ENCODE measurements at places on chromosomes 5 and 9. TPM values are rescaled to one million over a fixed set of nuclear protein-coding genes. Genes with fewer than 3 reads are reported as not detected.

DNA sequence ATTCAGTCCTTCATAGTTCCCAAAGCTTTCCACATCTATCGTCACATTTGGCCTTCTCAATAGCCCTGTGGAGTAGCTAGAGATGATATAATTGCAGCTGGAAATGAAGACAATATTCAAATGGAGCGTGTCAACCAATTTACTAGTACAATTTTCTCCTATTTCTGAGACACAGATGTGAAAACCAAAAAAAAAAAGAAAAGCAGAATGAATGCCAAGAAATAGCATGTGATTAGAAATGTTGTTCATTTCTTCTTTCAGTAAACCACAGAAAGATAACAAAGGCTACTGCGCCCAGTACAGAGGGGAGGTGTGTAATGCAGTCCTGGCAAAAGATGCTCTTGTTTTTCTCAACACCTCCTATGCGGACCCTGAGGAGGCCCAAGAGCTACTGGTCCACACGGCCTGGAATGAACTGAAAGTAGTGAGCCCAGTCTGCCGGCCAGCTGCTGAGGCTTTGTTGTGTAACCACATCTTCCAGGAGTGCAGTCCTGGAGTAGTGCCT, 99.0 kb downstream of the MUSK start:
- no peaks in the 10 kb centered on the region for H3K36me3 ChIP-seq
- peak; percentile 57 for DNase-seq
- H3K4me3 ChIP-seq, result peak overlapping the region; percentile 33
- H3K27me3 ChIP-seq, result no peaks in the 10 kb centered on the region

GRCh38 chr9:137052293-137052692, 1.6 kb downstream of the ENTPD2 start:
- H3K4me1 ChIP-seq, result peaks cover 4% of the 10 kb centered on the region
- peaks cover 22% of the 10 kb centered on the region for H3K27me3 ChIP-seq
- no peak overlapping the region for H3K4me3 ChIP-seq
- no peak overlapping the region for H3K27ac ChIP-seq
- no peaks in the 10 kb centered on the region for H3K36me3 ChIP-seq

DNA sequence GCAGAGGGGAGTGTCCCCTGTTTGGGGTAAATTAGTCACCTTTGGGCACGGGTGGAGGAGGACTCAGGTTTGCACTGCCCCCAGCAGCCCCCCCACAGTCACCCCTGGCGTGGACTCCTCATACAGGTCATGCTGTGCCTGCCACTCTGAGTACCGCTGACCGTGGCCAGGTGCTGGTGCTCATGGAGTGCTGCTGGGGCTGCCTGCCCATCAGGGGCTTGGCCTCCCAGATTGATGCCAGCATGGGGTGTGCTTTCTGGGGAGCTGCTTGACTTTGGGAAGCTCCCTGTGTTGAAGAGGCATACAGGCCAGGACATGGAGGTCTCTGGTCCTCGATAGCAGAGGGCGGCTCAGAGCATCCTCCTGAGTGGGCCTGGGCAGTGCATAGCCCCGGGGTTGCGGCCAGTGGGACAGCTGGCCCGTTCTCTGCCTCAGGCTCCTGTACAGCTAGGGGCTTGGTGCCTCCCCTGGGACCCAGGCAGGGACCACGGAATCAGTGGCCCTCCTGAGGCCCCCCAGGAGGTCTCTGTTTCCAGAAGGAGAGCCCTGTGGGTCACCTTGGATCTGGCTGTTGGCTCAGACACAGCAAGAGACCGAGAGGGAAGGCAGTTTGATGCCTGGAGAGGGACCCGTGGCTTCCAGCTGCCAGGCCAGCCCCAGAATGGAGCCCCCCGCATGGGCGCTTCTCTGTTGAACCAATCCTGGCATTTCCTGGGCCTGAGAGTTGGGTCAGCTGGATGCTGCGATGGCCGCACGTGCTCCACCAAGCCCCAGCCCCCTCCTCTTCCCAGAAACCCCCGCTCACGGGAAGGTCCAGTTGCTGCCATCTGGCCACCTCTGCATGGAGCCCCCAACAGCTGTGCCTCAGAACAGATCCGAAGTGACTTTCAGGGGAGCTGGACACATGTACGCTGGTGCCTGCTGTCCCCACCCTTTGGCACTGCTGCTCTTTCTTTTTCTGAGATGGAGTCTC, 6.1 kb upstream of the AJM1 start:
- no peaks in the 10 kb centered on the region for H3K27me3 ChIP-seq
- no peak overlapping the region for H3K4me3 ChIP-seq
- H3K36me3 ChIP-seq, result no peaks in the 10 kb centered on the region
- H3K4me1 ChIP-seq, result peaks cover 8% of the 10 kb centered on the region
- no peak overlapping the region for H3K27ac ChIP-seq

DNA sequence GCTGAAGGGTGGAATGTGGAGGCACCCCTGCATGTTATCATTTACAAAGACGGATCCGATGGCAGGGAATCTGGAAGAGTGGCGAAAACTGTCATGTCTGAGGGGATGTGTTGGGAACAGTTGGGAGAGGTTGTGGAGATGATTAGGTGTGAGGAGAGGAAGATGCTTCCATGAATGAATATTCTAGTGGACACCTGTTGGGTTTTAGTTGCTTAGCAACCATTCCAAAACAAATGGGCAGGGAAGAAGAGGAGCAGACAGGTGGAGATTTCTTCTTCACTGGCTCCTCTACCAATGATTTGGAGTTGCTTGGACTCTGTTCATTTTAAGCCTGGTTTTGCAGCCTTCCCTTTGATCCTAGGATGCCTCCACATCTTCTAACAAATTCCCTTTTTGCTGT, 465.3 kb upstream of the CLINT1 start:
- no peak for DNase-seq
- no peak overlapping the region for H3K4me3 ChIP-seq
- H3K4me1 ChIP-seq, result no peaks in the 10 kb centered on the region
- no peaks in the 10 kb centered on the region for H3K27me3 ChIP-seq
- no peak overlapping the region for H3K27ac ChIP-seq
- no peaks in the 10 kb centered on the region for H3K36me3 ChIP-seq

DNA sequence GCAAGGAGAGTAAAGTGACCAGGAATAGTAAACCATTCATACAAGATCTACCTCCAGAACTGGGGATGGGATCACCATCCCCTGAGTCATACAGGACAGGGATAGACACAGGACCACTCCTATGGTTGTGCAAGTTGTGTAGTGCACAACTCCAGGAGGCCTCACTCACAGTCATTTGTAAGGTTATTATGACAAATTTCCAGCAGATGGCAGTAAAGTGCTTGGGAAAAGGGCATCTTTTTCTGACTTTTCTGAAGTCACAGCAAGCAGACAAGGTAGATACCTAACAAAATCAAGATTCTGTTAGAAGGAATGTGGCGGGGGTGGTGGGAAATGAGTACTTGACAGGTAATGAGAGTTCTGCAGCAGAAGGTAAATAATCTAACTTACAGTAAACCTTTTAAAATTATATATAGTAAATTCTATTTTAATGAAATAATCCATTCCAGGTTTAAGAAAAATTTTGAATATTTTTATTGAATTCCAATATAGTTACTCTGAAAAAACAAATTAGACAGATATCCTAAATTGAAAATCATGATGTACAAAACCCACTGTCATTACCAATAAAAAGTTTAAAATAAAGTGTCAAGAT, 16.7 kb upstream of the KIF27 start:
- H3K27ac ChIP-seq, result no peak overlapping the region
- DNase-seq, result peak; percentile 74
- H3K27me3 ChIP-seq, result no peaks in the 10 kb centered on the region
- H3K4me3 ChIP-seq, result no peak overlapping the region

GRCh38 chr5:9194509-9194908, 351.4 kb downstream of the SEMA5A start:
- H3K36me3 ChIP-seq, result no peaks in the 10 kb centered on the region
- H3K4me1 ChIP-seq, result peaks cover 22% of the 10 kb centered on the region

DNA sequence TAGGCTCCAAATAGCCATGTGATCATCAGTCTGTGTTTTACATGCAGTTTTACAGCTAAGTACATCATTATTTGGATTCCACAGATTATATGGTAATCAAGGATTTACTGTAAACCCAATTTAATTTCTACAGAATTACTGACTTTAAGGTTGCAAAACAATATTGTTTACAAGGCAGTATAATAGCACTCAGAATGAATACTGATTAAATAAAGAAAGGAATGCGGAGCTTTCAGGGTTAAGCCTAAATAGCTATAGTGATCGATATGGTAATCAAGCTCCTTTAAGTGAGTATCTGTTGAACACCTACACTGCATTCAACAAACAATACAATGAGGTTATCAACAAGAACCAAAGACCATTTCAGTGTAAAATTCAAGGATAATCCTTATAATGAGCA, 64.3 kb downstream of the DMAC1 start:
- no peak for DNase-seq
- no peaks in the 10 kb centered on the region for H3K27me3 ChIP-seq
- no peak overlapping the region for H3K4me3 ChIP-seq
- H3K27ac ChIP-seq, result no peak overlapping the region
- no peaks in the 10 kb centered on the region for H3K4me1 ChIP-seq

GRCh38 chr9:79623799-79624721, 52.3 kb downstream of the TLE4 start:
- no peaks in the 10 kb centered on the region for H3K36me3 ChIP-seq
- no peak overlapping the region for H3K4me3 ChIP-seq
- no peak overlapping the region for H3K27ac ChIP-seq
- peak; percentile 8 for DNase-seq
- peaks cover 20% of the 10 kb centered on the region for H3K4me1 ChIP-seq

The FRMPD1 gene
- total RNA-seq, result not detected

The ADGRV1 gene
- total RNA-seq, result not detected

The NSG2 gene
- not detected for total RNA-seq

The CARD6 gene
- 7.1 TPM for total RNA-seq

The SLC6A18 gene
- total RNA-seq, result not detected

The ZDHHC21 gene
- total RNA-seq, result 5.9 TPM

The PCDHA1 gene
- total RNA-seq, result not detected

The LCN1 gene
- total RNA-seq, result not detected

All from GM23248 (cell line).